ENCODE measurements at places on chromosomes 3 and 15.
A peak's percentile ranks its signal among the peaks of the same experiment; 100 is the strongest.

DNA sequence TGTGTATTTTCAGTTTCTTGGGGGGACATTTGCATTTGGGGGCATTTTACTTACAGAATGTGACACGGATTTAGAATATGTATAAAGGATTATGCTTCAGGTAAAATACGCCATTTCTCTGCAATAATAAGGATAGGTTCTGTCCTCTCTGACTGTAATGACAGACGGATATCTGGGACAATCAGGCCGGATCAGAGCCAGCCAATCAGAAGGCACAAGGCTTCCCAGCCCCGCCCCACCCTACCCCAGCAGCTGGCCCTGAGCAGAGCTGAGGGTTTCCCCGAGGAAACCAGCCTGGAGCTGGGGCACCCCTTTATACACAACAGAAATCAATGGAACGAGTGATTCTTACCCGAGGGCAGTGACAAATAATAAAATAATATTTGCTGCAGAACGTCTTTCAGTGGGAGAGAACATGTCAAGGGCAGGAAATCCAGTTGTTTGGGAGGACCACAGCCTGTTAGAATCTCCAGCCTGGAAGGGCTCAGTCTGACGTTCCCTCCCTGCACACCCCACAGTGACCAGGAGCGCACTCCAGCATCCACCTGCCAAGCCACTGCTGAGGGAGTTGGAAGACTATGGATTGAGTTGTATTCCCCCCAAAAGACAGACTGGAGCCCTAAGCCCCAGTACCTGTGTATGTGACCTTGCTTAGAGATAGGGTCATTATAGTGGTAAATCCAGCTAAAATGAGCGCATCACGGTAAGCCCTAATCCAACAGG, 30.3 kb upstream of the SEC13 start:
- no peak for DNase-seq

- no peak for DNase-seq
These were observed 337.1 kb upstream of the LRRFIP2 start for GRCh38 chr3:37511463-37511920.

DNA sequence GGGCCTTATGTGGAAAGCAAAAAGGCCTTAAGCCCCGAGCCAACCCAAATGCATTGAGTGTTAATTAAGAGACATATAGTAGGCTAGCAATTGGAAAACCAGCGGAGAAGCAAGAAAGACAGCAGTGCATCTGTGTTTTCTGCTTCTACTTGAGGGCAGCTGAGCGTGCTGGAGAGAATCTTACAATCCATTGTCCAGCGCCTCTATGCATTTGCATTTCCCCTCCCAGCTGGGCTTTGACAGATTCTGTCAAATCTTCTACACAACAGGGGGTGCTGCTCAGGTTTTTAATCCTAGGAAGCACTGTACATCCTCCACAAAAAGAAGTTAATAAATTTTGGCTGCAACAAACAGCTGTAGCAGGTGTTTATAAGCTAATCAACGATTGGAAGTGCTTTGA, 23.9 kb downstream of the SSR3 start:
- DNase-seq = no peak

GRCh38 chr3:39189959-39190269, 2.5 kb downstream of the XIRP1 start:
- DNase-seq = peak; percentile 47

DNA sequence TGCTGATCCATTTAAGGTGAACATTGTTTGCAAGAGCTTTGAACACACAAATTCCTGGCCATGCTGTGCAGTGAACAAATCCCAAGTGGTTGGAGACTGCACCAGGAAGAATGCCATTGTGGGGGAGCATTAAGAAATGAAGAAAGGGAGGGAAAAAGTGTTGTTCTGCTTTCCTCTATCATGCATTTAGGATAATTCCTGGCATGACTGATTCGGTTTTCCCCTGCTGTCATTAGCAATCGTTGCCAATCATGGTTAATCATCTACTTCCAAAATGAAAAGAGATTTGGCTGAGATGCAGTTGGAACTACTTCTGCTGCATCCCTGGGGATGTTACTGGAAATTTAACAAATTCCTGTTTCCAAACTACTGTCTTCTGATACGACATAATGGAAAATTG, 73.7 kb upstream of the ZPLD1 start:
- DNase-seq = no peak

DNA sequence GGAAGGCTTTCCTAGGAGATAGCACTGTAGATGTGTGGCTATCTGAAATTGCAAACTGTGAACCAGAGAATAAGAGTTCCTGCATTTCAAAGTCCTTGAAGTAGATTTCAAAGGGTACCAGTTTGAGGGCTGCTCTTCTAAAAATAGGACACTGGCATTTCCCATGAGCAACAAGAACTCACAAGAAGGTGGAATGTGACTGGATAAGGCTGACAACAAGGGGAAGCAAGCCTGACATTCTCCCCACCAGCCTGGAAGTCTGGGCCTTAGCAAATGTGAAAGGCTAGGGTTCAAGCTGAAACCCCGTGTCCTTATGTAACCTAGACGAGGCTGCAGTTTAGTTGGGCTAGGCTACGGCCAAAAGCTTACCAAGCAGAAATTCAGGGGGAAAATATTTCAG, 18.7 kb upstream of the TJP1 start:
- DNase-seq = no peak

DNA sequence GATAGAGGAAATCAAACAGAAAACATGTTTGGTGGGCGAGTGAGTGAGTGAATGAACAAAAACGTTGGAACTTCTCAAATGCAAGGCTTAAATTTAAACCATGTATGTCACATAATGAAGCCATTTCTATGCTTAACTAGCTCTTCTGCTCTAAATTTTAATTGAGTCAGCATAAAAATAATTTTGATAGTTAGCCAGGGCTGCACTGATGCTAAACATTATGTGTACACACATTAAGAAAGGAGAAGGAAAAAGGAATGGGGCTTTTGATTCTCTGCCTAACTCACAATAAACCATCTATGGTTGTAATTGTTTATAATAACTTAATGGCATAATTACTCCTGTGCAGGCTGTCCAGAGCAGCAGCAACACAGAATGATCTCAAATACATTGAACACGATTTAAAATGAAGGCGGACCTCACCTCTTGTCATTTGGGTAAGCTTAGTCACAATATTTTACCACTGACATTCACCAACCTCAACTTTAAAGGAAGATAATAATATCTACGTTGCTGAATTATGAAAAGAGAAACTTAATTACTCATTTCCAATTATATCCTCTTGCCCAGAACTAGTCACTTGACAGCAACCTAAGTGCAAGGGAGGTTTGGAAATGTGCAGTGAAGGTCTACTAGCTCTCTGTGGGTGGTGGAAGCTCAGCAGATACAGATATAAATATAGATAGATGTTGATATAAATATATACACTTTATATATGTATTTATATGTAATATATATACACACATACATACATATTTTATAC, 318.4 kb upstream of the TRIM42 start:
- DNase-seq = no peak
